ENCODE measurements at places on chromosomes 7 and 10.

GRCh38 chr7:150401861-150402631 is 22.9 kb downstream of the ZNF775 start:
- DNase-seq: no peak

GRCh38 chr7:154874409-154875113 is 128.4 kb downstream of the PAXIP1 start:
- no peak for DNase-seq

DNA sequence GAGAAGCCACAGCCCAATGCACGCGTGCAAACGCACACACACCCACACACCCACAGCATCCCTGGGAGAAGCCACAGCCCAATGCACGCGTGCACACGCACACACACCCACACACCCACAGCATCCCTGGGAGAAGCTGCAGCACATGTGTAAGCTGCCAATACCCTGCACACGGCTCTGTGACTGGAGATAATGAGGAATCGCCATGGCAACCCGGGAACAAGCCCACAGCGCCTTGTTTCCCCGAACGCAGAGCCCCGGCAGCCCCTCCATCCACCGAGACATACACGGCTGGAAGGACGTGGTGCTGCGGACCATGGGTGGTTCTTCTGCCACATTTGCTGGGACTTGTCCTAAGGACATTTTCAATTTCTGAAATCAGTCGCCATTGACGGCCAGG is 221.3 kb downstream of the PTPRN2 start:
- DNase-seq: no peak

- DNase-seq: no peak
Observed at GRCh38 chr7:37993060-37993501, 72.6 kb downstream of the EPDR1 start.

DNA sequence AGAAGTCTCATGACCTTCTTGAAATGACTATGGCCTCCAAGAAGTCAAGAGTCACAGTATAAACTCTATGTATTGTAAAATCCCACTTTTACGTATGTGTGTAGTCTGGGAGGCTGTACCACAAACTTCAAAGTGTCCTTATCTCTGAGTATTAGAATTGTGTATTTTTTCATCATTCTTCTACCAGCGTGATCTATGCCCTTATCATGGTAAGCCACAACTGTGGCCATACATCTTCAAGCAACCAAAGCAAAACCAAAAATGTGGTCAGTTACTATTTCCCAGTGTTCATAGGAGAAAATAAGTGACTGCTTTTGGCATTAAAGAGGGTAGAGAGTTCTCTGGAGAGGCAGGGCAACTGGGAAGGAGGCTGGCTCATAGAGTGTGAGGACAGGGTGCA is 42.8 kb downstream of the SPOCK2 start:
- DNase-seq: no peak

DNA sequence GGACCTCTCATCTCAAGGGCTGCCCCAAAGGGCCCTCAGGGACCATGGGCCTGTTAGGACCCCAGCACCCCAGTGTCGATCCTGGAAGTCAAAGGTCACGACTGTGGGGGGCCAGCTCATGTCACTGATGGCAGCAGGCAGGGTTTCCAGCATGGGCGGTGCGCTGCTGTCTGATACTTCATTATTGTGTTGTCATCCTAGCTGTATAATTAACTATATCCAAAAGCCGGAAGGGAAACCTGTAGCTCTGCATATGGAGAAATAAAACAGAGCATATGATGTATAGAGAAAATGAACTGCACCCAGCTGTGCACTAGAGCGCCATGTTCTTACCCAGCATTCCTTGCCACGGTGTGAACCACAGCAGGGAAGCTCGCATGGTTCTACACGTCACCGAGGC is 196.3 kb downstream of the EBF3 start:
- no peak for DNase-seq

GRCh38 chr7:1977876-1978441 is 254.8 kb downstream of the MAD1L1 start:
- DNase-seq: peak; percentile 46

- no peak for DNase-seq
Observed at GRCh38 chr10:116186273-116186672, 86.7 kb downstream of the GFRA1 start.

GRCh38 chr10:30656233-30656632 is 26.7 kb upstream of the LYZL2 start:
- no peak for DNase-seq

Data from mucosa of descending colon (tissue), 3 donors.